ENCODE measurements at places on chromosomes 2 and 18.

DNA sequence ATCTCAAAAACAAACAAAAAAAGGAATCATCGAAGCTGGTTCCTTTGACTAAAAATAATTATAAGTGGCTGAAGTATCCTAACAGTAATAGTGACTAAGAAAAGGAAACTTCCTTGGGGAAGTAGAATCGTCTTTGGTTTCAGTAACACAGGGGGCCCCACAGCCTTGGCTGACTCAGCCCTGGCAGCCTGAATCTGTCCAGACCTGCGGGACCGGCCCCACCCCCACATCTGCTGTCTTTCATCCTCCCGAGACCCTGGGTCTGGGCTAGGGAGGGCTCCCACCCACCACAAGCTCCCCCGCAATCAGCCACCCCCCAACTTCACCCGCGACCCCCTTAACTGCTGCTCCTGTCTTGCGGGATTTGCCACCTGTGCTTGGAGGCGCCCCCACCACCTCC lies 1452.6 kb upstream of the ACVR2A start:
- no peak for DNase-seq

- no peak for DNase-seq
Measured at GRCh38 chr18:58657081-58657480, 14.2 kb upstream of the MALT1 start.

GRCh38 chr2:10545556-10545955 lies 97.4 kb upstream of the ODC1 start:
- no peak for DNase-seq

- DNase-seq: no peak
Measured at GRCh38 chr2:46331109-46331766, 34.0 kb downstream of the EPAS1 start.

GRCh38 chr2:120855855-120856405 lies 120.3 kb downstream of the GLI2 start:
- DNase-seq: no peak

- no peak for DNase-seq
Measured at GRCh38 chr18:78647018-78647417, 332.6 kb upstream of the SALL3 start.

DNA sequence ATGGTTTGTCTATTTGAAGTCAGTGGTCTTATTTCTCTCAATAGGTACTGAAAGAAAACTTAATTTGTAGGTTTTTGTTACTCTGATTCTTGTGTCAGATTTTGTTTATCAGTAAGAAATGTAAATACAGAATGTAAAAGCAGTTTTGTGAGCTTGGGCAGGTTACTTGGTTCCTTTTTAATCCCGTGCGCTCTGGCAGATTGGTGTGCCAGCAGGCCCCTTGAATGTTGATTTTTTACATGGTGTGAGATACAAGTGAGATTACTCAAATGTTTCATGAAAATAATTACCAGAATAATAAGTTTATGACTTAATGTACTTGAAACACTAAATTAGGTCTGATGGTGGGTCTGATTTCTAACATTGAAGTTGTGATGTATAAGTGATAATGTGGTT lies 13.4 kb downstream of the HNRNPA3 start:
- DNase-seq: no peak

DNA sequence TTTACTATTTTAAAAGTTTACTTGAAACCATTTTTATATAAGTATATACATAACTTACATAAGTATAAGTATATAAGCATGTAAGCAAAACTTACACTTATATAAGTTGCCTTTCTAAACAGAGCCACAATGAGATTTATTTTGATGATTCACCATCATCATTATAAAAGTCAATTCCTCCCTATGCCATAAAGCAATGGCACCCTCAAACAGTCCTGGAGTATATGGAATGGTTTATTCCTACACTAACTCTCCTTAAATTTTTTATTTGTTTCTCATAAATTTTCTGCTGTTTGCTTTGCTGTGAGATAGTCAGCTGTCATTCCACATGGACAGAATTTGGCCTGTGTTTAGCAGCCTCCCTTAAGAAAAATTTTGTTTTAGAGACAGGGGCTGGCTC lies 114.2 kb downstream of the NAB1 start:
- no peak for DNase-seq

DNA sequence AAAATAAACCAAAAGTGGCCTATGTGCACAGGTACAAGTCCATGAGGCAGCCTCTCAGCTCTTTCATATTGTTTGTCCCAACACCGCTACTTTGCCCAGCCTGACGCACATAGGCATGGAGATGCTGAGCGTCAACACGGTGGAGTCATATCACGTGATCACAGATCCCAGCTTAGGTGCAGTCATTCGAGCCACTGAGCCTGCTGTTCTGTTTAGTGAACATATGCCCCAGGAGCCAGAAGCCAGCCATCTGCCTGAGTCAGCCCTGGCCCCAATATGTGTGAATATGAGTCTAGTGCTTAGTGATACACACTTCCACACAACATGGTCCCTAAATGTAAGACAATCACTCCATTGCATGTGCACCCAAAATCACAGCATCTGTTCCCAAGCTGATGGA lies 88.2 kb upstream of the LCLAT1 start:
- no peak for DNase-seq

GRCh38 chr2:239264492-239264837 lies 136.4 kb downstream of the HDAC4 start:
- no peak for DNase-seq

DNA sequence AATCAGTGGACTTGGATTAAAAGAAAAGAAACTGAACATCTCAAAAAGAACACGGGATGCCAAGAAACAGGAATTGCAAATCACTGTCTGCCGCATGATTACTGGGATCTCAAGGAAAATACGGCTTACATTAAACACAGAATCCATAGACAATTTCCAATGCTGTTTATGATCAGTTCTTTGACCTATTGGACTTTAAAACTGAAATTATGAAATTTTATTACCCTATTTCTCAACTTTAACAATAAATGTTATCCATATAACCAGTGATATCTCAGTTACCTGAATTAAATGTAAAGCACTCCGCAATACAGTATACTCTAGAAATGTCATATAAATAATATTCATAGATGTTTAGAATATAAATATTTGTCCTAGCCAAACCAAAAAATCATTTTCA lies 1556.9 kb upstream of the NXPH2 start:
- no peak for DNase-seq

DNA sequence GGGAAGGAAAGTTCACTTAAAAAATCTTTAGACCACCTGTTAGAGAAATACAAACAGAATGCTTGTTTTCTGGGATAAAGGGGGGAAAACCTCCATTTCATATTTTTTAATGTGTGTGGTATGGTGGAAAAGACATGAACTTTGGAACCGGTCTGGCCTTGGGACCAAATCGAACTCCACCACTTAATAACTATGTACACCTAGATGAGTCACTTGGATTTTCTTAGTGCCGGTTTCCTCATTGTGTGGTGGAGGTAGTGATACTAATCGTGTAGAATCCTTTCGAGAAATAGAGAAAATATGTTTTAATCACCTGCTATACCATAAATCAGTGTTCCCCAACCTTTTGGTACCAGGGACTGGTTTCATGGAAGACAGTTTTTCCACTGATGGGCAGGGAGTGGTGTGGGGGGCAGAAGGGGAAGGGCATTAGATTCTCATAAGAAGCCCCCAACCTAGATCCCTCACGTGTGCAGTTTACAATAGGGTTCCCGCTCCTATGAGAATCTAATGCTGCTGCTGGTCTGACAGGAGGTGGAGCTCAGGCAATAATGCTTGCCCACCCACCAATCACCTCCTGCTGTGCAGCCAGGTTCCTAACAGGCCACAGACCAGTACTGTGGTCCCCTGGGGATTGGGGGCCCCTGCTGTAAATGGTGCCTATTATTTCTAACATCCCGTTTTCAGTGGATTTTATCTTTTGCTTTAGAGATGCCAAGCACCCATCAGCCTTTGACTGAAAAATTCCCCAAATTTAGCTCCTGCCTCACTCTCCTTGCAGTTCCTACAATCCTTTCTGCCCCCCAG lies 308.8 kb downstream of the PRKCE start:
- no peak for DNase-seq

- DNase-seq: no peak
Measured at GRCh38 chr18:46449499-46449898, 207.5 kb downstream of the LOXHD1 start.

DNA sequence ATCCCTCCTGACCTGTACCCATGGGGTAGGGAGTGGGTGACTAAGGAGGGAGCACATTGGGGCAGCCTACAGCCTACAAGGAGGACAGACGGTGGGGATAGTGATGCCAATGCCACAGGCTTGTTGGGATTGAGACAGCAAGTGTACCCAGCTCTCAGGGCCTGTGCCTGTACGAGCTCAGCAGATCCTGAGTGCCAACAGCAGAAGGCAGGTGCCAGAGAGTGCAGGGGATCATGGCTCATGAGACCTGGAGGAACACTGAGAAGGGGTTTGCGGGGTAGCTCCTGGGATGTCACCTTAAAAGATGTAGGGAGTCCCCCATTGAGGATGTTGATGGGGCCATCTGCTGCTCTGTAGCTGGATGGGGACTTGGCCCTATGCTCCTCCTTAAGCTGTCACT lies 10.3 kb upstream of the SNED1 start:
- DNase-seq: no peak

GRCh38 chr2:17375262-17375661 lies 143.0 kb downstream of the RAD51AP2 start:
- DNase-seq: no peak

- DNase-seq: no peak
Measured at GRCh38 chr2:9375857-9376428, 47.4 kb downstream of the ITGB1BP1 start.

- no peak for DNase-seq
Measured at GRCh38 chr2:210715560-210716082, 159.2 kb downstream of the CPS1 start.

GRCh38 chr18:59318460-59319050 lies at the start of gene CPLX4:
TSS of gene CPLX4 (minus strand) at chr18:59318649. CDS start at chr18:59318462, 187 bp downstream.
- DNase-seq: no peak

DNA sequence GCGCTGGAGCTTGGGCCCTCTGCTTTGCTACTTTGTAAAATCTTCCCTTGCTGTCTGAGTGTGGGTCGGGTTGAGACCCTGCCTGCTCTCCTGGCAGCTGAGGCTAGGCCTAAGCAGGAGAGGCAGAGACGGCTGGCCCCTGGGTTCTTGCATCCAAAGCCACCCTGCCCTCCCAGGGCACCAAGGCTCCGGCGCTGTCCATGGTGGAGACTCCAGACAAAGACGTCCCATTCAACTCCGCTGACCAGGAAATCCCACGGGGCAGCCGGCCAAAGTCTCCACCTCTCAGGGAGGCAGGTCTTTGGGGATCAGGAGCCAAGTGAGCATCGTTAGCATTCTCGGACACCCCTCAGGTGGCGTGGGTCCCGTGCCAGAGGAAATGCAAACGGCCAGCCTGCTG lies 2.6 kb upstream of the PRLH start:
- no peak for DNase-seq

DNA sequence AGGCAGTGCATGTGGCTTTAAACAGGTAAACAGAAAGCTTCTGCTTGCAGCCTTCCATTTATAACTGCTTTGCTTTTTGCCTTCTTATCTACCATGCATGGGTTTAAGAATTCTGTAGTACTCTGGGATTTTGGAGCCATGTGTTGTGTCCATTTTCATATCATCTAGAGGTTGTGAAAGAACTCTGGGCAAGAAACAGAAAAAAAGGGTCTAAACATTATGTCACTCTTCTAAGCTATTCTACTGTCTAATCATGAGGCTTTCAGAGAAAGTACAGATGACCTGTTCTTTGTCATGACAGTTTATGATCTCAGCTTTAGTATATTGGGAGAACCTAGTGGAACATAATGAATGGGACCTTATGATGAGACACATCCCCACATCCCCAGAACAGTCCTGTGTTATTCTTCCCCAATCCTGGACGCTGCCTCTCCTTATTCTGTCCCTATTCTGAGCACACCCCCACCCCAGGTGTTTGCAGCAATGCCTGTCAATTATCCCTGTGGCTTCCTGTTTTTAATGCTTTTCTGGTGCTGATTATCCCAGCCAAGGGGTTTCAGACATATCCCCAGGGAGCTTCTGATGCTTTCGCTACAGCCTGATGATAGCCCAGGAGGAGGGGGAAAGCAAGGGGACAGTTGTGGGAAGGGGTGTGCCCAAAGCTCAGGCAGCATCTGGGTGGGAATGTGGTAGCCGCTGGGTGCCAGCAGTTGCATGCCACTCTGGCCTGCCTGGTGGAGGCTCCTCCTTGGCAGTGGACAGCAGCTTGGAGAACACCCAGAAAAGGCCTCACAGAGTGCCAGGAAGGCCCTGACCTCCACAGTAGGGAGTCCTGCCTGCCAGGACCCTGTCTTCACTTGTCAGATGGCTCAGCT lies 169.5 kb upstream of the MAP3K20 start:
- DNase-seq: no peak

- no peak for DNase-seq
Measured at GRCh38 chr2:127771756-127772155, 39.2 kb downstream of the WDR33 start.

GRCh38 chr18:26524504-26525351 lies 23.6 kb downstream of the KCTD1 start:
- DNase-seq: no peak

- no peak for DNase-seq
Measured at GRCh38 chr2:64587561-64587960, 63.4 kb downstream of the AFTPH start.

DNA sequence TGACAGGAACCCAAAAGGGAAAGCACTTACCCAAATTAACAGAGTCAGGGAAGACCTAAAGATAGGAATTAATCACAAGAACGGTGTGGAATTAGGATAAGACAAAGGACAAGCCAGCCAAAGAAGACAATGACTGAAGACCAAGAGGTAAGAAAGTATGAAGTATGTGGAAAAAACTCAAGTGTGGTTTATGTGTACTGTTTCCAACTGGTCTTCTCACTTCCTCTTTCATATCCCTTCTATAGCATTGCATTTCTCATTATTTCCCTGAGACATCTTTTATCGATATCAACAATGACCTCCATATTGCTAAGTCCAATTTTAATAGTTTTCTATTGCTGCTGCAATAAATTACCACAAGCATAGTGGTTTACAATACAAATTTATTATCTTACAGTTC lies 313.5 kb upstream of the SLC39A10 start:
- no peak for DNase-seq

DNA sequence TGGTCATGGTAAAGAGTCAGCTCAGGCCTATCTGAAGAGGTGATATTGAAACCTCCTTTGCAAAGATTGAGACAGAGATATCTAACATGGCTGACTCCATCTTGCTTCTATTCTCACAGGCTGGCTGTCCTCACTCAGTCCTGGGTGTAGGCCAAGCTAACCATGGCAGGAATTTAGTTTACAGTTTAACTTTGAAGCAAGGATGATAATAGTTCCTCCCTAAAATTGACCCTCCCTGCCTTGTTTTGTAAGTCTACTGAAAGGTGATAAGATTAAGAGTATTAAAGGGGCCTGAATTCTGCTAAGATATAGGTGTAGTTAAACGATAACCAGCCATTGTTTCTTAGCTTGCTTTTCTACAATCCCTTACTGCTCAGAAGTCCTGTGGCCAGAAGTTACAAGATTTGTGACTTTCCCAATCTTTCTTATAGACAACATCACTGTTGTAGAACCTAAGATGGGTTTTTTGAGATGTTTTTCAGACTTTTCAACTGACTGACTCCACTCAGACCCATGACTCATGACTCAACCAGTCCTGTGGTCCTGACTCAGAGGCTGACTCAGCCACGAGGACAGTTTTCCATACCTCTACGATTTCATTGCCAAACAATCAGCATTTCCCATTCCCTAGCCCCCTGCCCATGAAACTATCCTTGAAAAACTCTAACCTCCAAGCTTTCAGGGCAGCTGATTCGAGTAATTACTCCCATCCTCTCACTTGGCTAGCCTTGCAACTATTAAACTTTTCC lies 195.7 kb upstream of the SESTD1 start:
- no peak for DNase-seq

GRCh38 chr2:2464643-2465042 lies 133.6 kb upstream of the MYT1L start:
- DNase-seq: no peak

All from activated naive CD4-positive, alpha-beta T cell treated with Interleukin-2 at 50 U/mL for 16 hours (primary cell).